ENCODE measurements at places on chromosomes 1 and 21. TPM values are rescaled to one million over a fixed set of nuclear protein-coding genes. Genes with fewer than 3 reads are reported as not detected.

The BRDT gene
- not detected for total RNA-seq

The TDRD5 gene
- 0.05 TPM for total RNA-seq

The EFNA3 gene
- total RNA-seq: 11.6 TPM

The PPM1J gene
- total RNA-seq: 1.2 TPM

The AGBL4 gene
- not detected for total RNA-seq

The CCDC30 gene
- total RNA-seq: 0.76 TPM

The GBP6 gene
- total RNA-seq: not detected

The C4BPA gene
- total RNA-seq: 0.99 TPM

The ASPM gene
- total RNA-seq: 20.7 TPM

The KLF17 gene
- total RNA-seq: 0.43 TPM

The S100A7A gene
- not detected for total RNA-seq

The GJB4 gene
- 0.13 TPM for total RNA-seq

The ANKRD45 gene
- total RNA-seq: 0.14 TPM

The KRTAP13-2 gene
- total RNA-seq: not detected

The EVA1B gene
- total RNA-seq: 22.2 TPM

The TSPEAR gene
- not detected for total RNA-seq

The MX2 gene
- not detected for total RNA-seq

The ZDHHC18 gene
- 40.4 TPM for total RNA-seq

The DTL gene
- 18.8 TPM for total RNA-seq

The B3GALT5 gene
- 0.20 TPM for total RNA-seq

The CADM3 gene
- 0.10 TPM for total RNA-seq

The C1orf87 gene
- total RNA-seq: not detected

The LRRC8B gene
- 3.5 TPM for total RNA-seq

The RCC2 gene
- 50.8 TPM for total RNA-seq

The CGN gene
- total RNA-seq: 2.0 TPM

The CLCNKB gene
- not detected for total RNA-seq

The C1orf94 gene
- total RNA-seq: not detected

The IL12RB2 gene
- 0.12 TPM for total RNA-seq

The CLCA1 gene
- total RNA-seq: not detected

The SPRR1B gene
- not detected for total RNA-seq

The CAMK1G gene
- 0.25 TPM for total RNA-seq

The BTBD8 gene
- 0.70 TPM for total RNA-seq

The FCRL6 gene
- total RNA-seq: not detected

The GREM2 gene
- total RNA-seq: 0.07 TPM

The NPHS2 gene
- total RNA-seq: not detected

The COL11A1 gene
- total RNA-seq: 1.7 TPM

The S100A14 gene
- 0.67 TPM for total RNA-seq

The OR10J1 gene
- total RNA-seq: not detected

The SPRR2E gene
- total RNA-seq: not detected

Data from A549 treated with Hydrocortisone at 1 μM for 4 hours (cell line).